Endodermal cell (in vitro differentiated cells): ENCODE measurements at places on chromosomes 3 and 15.

DNA sequence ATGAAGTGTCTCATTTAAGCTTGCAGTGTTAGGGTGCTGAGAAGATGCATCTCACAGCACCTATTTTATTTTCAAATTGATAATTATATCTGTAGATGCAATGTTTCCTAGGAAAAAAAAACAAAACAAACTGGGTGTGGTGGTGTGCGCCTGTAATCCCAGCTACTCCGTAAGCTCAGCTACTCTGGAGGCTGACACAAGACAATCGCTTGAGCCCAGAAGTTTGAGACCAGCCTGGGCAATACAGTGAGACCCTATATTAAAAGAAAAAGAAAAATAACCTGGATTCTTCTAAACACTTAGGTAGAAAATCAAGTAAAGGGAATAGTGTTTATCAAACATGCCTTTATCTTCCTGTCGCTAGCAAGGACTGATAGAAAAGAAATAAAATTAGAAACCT, 1.9 kb downstream of the MINDY2 start:
- no peak for DNase-seq

DNA sequence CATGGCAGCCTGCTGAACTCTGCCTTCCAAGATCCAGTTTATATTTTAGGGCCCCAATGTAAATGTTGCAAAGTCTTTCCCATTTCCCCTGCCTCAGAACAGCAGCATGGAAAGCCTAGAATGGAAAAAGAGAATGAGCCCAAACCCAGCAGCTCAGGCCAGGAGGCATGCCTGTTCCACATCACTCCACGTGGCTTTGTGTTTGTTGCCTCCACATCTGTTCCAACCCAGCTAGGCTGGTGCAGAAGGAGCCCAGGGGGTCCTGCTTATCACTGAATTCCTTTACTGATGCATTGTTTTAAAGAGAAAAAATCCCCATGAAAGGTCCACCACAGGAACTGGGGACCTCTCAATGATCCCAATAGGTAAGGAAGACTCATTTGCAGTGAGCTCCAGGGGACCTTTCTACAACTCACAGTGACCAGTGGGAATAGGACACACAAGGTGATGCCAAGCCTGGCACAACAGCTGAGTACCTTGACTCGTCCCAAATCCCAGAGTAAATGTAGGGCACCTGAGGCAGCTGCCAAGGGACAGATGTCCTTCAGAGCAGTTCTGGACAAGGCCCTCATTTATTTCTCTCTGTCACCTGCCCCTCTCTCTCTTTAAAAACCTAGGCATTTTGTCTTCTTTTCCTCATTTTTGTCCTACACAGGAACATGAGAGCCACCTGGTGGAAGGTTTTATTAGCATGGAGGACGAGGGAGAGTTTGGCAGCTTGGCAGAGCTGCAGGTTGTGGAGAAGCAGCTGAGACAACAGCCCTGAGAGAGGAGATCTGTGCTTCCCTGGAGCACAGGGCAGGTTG, 41.7 kb upstream of the ADAMTS17 start:
- peak; percentile 80 for DNase-seq

GRCh38 chr3:157029365-157029790, 130.6 kb downstream of the CCNL1 start:
- DNase-seq: no peak

- DNase-seq: no peak
Measured at GRCh38 chr3:185423178-185423577, 60.2 kb downstream of the MAP3K13 start.

GRCh38 chr15:97115761-97116070, 785.2 kb downstream of the NR2F2 start:
- no peak for DNase-seq

DNA sequence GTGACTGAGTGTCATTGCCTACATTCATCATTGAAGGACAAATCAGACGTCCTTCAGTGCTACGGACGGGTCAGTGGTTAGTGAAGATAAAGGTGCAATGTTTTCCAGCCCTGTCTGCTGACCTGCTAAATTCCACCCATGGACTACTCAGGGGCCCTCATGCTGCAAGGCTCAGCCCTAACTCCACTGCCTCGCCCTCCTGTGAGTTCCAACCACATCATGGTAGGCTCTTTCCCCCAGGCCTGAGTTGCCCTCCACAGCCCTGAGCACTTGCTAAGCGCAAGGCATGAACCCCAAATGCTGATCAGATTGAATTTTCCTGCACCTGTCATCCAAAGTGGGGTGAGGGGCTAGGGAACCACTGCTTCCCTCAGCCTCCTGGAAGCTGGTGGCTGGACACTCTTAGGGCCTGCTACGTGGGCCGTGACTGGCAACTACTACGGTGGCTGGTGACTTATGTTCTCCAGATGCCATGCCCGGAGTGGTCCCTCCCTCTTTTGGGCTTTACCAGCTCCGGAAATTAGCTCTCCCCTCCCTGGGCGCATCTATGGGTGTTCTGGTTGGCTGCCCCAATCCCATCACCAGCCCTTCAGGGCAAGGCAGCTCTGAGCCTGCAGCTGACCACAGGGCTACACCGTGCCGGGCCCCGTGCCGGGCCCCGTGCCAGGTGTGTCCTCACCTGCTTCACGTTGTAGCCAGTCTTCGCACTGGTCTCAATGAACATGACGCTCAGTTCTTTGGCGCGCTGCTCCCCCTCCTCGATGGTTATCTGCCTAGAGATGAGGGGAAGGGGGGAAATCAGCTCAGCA, 32.1 kb downstream of the SRPRB start:
- peak; percentile 27 for DNase-seq

DNA sequence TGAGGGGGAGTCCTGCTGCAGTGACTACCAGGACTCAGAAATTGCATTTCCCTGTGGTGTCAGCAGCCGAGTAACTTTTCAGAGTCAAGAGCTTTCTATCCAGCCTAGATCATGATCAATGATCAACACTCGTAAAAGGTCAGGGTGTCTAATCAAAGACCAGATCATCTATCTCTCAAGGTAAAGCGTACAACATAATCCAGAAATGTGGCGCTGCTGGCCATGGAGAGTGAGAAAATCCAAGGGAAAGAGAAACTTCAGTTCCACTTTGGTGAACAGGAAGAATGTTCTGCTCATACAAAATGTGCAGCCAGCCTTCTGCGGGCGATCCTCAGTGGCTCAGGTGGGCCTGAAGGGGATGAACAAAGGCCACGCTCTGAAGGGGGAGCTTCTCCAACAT, 1005.8 kb upstream of the NR2F2 start:
- DNase-seq: no peak

DNA sequence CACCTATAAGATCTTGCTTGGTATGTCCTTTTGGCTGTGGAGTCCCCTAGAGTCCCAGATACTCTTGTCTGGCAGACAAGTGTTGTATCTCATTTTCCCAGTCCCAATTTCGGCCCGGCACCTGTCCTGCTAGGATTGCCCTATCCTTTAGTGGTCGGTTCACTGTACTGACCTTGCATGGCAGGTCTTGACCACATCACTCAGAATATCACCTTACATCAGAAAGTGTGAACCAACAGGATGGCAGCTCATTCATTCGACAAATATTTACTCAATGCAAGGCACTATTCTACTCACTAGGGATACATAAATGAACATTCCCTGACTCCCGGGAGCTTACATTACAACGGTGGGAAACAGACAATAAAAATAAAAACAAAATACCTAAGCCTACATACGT, 5.7 kb upstream of the CCDC80 start:
- DNase-seq: peak; percentile 57

- DNase-seq: no peak
Measured at GRCh38 chr3:13479332-13479581, 849 bp upstream of the HDAC11 start.

GRCh38 chr15:86101818-86102217, 22.1 kb downstream of the AGBL1 start:
- DNase-seq: no peak

- no peak for DNase-seq
Measured at GRCh38 chr3:28994161-28994905, 286.5 kb upstream of the RBMS3 start.

GRCh38 chr15:53448232-53449015, 311.0 kb downstream of the WDR72 start:
- peak; percentile 76 for DNase-seq

DNA sequence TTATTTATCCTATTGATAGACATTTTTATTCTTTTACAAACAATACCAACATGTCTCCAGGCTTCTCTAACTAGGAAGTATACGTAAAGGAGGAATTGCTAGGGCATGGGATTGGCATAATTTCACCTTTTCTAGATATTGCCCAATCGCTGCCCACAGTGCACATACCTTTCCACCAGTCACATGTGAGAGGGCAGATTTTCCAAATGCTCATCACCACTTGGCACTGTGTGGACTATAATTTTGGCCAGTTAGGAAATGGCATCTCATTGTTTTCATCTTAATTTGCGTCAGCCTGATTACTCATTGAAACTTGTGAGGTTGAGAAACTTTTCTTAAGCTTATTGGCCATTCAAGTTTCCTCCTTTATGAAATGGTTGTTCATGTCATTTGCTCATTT, 57.4 kb upstream of the POLR2M start:
- no peak for DNase-seq

GRCh38 chr15:66187271-66187670, 66.3 kb downstream of the MEGF11 start:
- peak; percentile 52 for DNase-seq

- DNase-seq: no peak
Measured at GRCh38 chr15:26087395-26087794, 224.3 kb upstream of the ATP10A start.

DNA sequence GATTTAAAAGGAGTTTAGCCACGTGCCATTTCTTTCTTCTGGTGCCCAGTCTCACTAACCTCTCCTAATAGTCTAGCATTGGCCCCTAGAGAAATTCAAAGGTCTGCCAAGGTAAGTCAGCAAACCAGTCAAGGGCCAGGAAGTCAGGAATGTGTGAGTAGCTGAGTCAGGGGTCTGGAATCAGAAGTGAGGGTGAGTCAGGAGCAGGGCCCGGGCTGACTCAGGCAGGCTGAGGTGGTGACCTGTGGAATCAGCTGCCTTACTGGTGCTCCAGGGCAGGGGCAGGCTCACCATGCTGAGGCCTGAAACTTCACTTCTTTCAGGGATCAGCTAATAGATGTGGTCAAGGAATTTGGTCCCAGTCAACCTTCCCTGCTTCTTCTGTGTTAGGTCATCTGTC, 105.8 kb upstream of the MYZAP start:
- peak; percentile 89 for DNase-seq

DNA sequence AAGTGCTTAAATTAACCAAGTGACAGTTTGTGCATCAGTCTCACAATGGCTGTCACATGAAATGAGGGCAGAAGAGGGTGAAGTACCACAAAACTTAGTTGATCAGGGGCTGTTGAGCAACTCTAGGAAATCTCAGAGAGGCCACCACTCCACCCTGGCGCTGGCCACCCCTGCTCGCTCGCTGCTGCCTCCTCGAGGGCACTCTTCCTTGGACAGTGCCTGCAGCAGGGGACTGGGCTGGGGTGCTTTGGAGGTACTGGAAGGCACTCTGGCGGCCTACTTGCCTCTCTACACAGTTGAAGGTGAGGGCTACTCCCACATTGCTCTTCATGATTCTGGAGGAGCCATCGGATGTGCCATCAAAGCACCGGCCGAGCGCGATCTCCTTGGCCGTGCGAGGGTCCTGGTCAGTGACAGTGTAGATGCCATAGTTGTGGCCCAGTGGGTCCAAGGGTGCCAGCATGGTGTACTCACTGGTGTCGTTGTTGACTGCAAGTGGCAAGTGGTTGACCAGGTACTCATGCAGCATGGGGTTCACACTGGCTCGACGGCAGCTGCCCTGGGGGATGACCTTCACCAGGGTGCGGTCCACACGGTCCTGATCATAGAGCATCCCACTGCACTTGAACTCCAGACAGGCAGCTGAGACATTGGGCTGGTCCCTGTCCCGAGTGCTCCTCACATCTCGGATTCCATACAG, 11.6 kb upstream of the CLPX start:
- peak; percentile 63 for DNase-seq

DNA sequence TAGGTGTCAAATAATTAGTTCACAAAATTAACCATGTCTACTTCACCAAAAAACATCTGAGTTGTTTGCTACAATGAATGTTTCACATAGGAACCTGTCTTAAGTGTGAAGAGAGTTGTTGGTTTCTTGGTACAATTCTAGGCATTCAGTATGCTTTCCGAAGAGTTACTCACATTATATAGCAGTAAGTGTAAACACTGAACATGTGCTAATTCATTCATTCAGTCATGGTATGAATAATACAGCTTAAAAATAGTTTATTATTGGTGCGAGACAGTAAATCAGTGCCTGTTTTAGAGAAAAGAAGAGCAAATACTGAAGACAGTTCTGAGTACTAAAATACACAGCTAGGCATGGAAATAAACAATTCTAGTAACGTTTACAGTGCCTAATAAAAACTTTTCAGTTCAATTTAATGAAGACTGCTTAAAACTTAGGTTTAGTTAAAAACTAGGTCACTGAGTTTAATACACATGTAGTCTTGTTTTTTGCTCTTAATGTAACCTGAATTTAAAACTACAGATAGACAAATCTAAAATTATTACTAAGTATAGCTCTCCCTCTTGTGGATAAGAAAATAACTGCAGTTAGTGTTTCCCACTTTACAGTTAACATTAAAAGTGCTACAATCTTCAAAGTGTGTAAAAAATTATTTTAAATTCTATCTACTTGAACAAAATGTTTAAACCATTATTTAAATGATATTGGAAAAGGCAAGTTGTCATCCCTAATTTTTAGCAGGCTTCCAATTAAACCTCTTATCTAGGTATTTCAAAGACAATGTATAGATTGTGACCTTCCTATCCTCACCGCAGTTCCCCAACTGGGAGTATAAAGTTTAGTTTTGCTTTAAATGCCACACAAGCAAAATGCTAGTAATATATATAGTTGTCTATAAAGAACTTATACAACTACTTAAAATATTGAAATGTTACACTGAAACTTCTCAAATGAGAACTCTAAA, 20.1 kb upstream of the ZCWPW2 start:
- DNase-seq: no peak

DNA sequence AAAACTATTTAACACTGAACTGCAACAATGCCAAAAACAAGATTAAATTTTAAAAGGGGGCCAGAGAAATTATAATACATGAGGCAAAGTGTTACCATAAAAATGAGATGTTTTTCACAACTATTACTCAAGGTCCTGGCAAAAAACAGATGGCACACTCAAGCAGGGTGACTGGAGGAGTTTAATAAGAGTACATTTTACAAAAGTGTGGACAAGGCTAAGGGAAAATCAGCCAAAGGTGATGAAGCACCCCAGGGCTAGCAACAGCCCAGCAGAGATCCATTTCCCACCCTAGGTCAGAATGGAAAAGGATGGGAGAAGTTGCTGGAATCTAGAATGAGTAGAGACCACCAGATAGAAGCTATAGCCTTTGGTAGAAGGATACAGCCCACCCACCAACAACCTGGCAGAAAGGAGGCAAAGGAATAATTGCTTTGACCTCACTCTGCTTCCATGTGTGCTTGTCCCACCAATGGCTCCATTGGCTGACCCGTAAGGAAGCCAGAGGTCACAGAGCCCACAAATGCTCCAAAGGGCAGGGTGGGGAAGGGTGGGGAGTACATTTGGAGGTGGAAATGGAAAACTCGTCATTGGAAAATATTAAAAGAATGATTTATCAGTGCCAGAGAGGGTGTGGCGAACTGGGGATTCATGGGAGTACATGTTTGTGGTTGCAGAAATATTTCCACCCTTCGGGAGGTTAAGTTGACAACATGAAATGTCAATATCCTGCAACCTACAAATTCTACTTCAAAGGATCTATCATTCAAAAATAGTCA, 161.0 kb upstream of the UBE2E2 start:
- DNase-seq: no peak
